Heart right ventricle (tissue), 16 donors: ENCODE measurements at places on chromosomes 3 and 15. TPM values are rescaled to one million over a fixed set of nuclear protein-coding genes. Genes with fewer than 3 reads are reported as not detected.

DNA sequence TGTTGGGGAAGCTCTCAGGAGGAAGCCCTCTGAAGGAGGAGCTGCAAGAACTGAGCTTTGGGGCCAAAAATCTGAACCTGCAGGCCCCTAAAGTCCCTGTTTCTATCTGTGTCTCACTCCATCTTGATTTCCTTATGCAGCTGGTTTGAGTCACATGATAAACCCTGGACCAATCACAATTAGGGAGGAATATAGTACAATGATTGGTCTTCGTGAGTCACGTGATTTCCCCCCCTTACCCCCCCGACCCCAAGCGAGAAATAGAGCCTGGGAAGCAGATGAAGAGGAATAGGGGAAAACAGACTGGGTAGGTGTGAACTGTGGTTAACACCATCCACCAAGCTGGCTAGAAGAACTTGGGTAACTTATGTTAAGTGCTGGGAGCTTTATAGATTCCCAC is 12.9 kb downstream of the CRABP1 start:
- no peak for DNase-seq
- no peaks in the 10 kb centered on the region for H3K4me1 ChIP-seq
- H3K27ac ChIP-seq = no peak overlapping the region
- H3K27me3 ChIP-seq = no peaks in the 10 kb centered on the region

The ZNF445 gene
- total RNA-seq = 16.7 TPM

The RARB gene
- 16.9 TPM for total RNA-seq

The IL16 gene
- total RNA-seq = 4.2 TPM

The MYEF2 gene
- total RNA-seq = 15.2 TPM

The GCSAM gene
- total RNA-seq = not detected

DNA sequence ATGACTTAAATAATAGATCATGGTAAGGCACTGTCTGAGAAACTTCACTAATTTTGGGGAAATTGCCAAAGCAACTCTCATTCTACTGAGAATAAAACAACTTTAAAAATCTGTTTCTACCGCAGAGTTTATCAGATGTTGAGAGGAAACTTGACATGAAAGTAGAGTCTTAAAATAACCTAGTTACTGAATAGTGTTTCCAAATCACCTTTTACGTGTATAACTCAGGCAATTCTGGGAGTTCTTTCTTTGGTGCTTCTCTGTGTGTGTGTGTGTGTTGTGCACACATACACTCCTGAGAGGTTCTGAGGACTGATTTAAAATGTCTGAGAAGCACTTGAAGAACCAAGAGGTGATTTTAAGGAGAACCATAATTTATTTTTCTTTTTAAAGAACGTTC is 236.6 kb downstream of the SV2B start:
- peaks cover 8% of the 10 kb centered on the region for H3K27me3 ChIP-seq
- no peaks in the 10 kb centered on the region for H3K36me3 ChIP-seq
- no peak overlapping the region for H3K27ac ChIP-seq
- H3K4me3 ChIP-seq = no peak overlapping the region

DNA sequence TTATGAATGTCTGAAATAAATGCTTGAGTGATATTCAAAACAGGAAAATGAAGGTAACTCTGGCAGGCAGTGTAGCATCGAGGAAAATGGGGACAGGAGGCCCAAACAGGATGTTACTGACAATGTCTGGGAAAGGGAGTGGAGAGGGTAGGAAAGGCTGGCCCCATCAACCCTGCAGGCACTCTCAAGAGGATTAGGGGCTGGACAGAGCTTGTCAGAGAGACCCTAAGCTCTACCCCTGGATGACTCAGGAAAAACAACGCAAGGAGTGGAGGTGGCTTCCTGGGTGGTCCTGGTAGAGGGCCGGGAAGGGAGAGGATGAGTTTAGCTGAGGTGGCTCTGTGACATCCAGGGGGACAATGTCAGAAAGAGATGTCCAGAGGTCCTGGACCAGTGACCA is 106.0 kb downstream of the RYK start:
- no peak for DNase-seq
- no peak overlapping the region for H3K27ac ChIP-seq
- no peaks in the 10 kb centered on the region for H3K4me1 ChIP-seq
- H3K36me3 ChIP-seq = no peaks in the 10 kb centered on the region

GRCh38 chr3:72517921-72518424 is 330.3 kb downstream of the SHQ1 start:
- no peak for DNase-seq
- no peaks in the 10 kb centered on the region for H3K36me3 ChIP-seq
- no peak overlapping the region for H3K4me3 ChIP-seq
- H3K27me3 ChIP-seq = no peaks in the 10 kb centered on the region
- peaks cover 15% of the 10 kb centered on the region for H3K4me1 ChIP-seq
- H3K27ac ChIP-seq = no peak overlapping the region

GRCh38 chr15:100560323-100560722 is 31.6 kb upstream of the CERS3 start:
- DNase-seq = no peak
- H3K27ac ChIP-seq = no peak overlapping the region
- H3K4me1 ChIP-seq = no peaks in the 10 kb centered on the region
- H3K27me3 ChIP-seq = no peaks in the 10 kb centered on the region

DNA sequence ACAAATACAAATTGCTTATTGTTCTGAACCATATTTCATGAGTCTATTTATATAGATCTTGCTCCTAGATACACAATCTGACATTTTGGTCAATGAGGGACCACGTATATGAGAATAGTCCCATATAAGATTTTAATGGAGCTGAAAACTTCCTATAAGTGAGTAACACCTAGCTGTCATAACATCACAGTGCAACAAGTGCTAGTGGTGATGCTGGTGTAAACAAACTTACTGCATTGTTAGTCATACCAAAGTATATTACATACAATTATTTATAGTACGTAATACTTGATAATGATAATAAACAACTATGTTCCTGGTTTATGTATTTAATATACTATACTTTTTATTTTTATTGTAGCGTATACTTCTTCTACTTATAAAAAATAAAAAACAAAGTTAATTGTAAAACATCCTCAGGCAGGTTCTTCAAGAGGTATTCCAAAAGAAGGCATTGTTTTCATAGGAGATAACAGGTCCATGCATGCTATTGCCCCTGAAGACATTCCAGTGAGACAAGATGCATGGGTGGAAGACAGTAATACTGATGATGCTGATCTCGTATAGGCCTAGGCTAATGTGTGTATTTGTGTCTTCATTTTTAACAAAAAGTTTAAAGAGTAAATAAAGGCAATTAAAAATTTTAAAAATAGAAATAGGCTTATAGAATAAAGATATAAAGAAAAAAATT is 46.8 kb upstream of the NAALADL2 start:
- no peaks in the 10 kb centered on the region for H3K27me3 ChIP-seq
- H3K4me1 ChIP-seq = no peaks in the 10 kb centered on the region
- no peak overlapping the region for H3K27ac ChIP-seq
- no peak for DNase-seq

The LMAN1L gene
- 7.6 TPM for total RNA-seq

- peaks cover 4% of the 10 kb centered on the region for H3K4me1 ChIP-seq
- H3K27ac ChIP-seq = no peak overlapping the region
- no peak overlapping the region for H3K4me3 ChIP-seq
- no peaks in the 10 kb centered on the region for H3K27me3 ChIP-seq
These were observed 87.2 kb downstream of the CLSTN2 start for GRCh38 chr3:140022066-140022770.

DNA sequence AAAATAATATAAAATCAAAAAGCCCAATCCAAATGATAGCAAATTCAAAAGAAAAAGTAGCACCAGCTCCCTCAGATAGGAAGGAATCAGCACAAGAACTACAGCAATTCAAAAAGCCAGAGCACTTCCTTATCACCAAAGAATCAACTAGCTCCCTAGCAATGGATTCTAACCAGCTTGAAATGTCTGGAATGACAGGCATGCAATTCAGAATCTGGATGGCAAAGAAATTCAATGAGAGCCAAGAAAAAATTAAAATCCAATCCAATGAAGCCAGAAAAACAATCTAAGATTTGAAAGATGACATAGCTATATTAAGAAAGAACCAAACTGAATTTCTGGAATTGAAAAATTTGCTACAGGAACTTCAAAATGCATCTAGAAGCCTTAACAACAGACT is 1334.4 kb upstream of the ALCAM start:
- no peaks in the 10 kb centered on the region for H3K36me3 ChIP-seq
- no peak overlapping the region for H3K27ac ChIP-seq
- no peak overlapping the region for H3K4me3 ChIP-seq
- no peaks in the 10 kb centered on the region for H3K27me3 ChIP-seq

DNA sequence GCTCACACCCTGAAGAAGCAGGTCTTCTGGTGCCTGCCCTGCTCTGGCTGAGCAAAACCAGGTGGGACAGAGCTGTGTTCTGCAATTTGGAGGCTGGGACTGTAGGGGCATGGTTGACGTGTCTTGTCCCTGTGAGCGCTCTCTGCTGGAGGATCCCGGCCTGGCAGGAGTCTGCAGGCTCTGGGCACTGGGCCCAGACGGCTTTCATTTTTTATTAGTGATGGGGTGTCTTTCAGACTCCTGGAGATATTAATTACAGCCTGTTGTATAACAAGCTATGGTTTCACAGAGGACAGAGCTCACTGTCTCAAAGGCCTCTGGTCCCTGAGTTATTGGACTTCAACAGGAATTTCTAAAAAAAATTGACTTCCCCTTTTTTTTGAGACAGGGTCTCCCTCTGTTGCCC is 29.5 kb upstream of the ZNF710 start:
- no peak overlapping the region for H3K4me3 ChIP-seq
- no peaks in the 10 kb centered on the region for H3K27me3 ChIP-seq
- DNase-seq = peak; percentile 42
- H3K27ac ChIP-seq = no peak overlapping the region

DNA sequence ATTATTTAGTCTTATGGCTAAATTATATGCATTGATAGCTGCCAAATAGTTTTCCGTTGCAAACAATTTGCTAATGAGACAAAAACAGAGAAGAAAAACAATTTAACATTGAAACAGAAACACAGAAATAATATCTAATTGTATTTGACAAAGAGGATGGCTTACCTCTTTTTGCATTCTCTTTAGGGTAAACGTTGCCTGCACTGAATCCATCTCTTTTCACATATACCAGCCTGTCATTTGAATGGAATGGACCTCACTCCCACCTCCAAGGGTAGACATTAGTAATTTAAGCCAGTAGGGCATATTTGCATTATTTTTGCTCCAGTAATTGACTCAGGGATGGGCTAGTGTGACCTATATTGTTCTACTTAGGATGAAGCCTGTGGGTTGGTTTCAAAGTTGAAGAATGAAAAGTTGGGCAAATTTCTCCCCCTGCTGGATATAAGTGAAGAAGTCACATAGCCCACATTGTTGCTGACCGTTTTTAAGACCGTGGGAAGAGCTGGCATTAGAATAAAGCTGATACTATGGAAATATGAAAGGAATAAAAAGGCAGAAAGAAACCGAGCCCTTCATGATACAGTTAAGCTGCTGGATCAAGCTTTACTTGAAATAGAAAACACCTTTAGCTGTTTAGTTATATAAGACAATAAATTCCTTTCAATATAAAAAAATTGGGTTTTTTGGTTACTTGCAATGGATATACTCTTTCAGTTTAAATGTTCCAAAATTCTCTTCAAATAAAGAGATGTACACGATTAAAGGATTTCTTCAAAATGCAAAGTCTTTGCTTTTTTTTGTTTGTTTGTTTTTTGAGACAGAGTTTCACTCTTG is 26.9 kb downstream of the PIERCE2 start:
- no peak overlapping the region for H3K4me3 ChIP-seq
- H3K36me3 ChIP-seq = no peaks in the 10 kb centered on the region
- no peak for DNase-seq

The POTEB2 gene
- total RNA-seq = not detected

DNA sequence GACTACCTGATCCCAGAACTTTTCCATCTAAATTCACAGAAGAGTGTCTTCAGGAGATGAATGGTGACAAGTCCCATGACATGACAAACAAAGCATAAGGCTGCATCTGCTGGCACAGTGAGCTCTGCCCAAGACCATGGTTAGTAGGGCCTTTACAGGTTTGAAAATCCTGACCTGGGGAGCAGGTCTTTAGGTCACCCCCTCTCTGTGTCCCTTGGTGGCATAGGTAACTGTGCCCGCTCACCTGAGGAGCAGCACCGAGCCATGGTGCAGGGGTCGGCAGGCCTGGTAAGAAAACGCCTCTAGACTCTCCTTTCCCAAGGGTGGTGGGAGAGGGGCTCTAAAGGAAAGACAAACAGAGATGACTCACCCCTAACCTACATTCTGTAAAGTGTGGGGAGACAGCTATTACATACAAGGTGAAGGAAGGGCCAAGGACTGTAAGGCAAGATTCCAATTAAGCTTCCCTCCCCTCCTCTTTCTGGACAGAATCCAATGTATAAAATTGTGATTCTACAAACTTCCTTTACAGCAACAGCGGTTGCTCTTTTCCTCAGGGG is 74.0 kb downstream of the SATB1 start:
- peaks cover 46% of the 10 kb centered on the region for H3K36me3 ChIP-seq
- H3K27me3 ChIP-seq = no peaks in the 10 kb centered on the region
- no peak overlapping the region for H3K27ac ChIP-seq
- DNase-seq = no peak

The TTC21A gene
- 2.5 TPM for total RNA-seq

The EPM2AIP1 gene
- total RNA-seq = 25.9 TPM

GRCh38 chr3:66200147-66200546 is 20.7 kb upstream of the SLC25A26 start:
- no peak for DNase-seq
- H3K4me3 ChIP-seq = no peak overlapping the region
- no peaks in the 10 kb centered on the region for H3K27me3 ChIP-seq
- H3K4me1 ChIP-seq = no peaks in the 10 kb centered on the region

DNA sequence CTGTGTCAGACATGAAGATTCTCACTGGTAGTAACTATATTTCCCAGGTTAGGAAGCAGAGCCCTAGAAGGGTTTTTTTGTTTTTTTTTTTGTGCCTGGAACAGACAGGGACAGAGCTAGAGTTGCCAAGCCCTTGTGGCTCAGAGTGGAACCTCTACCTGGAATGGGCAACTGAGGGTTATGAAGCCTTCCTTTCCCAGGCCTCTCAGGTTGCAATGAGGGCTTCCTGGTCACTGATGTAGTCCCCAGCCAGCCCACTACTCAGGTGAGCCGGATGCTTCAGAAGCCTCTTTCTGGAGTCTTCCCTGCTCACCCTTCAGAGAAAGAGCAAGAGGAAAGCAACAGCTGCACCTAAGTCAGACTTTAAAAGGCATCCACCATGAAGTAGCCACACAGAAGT is 48.8 kb upstream of the MANF start:
- H3K4me1 ChIP-seq = peaks cover 18% of the 10 kb centered on the region
- H3K4me3 ChIP-seq = no peak overlapping the region
- no peaks in the 10 kb centered on the region for H3K27me3 ChIP-seq
- DNase-seq = no peak
- H3K27ac ChIP-seq = no peak overlapping the region

DNA sequence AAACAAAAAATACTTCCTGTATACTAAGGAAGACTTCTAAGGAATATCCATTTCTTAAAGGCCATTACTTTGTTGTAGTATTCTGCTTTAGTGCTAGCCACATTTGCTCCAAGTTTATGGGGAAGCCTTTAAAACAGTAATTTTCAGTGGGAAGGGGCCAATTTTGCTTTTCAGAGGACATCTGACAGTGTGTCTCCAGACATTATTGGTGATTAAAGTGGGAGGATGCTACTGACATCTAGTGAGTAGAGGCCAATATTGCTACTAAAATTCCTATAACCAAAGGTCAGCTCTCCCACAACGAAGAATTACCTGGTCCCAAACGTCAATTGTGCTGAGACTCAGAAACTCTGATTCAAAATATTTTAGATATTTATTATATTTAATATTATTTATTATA is 24.8 kb downstream of the SLC28A2 start:
- H3K4me1 ChIP-seq = peaks cover 7% of the 10 kb centered on the region
- no peak overlapping the region for H3K4me3 ChIP-seq
- no peaks in the 10 kb centered on the region for H3K36me3 ChIP-seq
- DNase-seq = no peak
- H3K27ac ChIP-seq = no peak overlapping the region
- H3K27me3 ChIP-seq = no peaks in the 10 kb centered on the region

GRCh38 chr3:154583086-154583634 is 153.2 kb upstream of the GPR149 start:
- H3K4me1 ChIP-seq = no peaks in the 10 kb centered on the region
- H3K27me3 ChIP-seq = no peaks in the 10 kb centered on the region
- no peaks in the 10 kb centered on the region for H3K36me3 ChIP-seq
- H3K4me3 ChIP-seq = no peak overlapping the region
- H3K27ac ChIP-seq = no peak overlapping the region
- DNase-seq = no peak
